ENCODE measurements at places on chromosomes 2 and 18.

GRCh38 chr2:190599073-190599472 lies 49.8 kb upstream of the NAB1 start:
- DNase-seq = no peak

- DNase-seq = peak; percentile 77
Observed at GRCh38 chr18:27713738-27714095, 463.2 kb downstream of the CDH2 start.

DNA sequence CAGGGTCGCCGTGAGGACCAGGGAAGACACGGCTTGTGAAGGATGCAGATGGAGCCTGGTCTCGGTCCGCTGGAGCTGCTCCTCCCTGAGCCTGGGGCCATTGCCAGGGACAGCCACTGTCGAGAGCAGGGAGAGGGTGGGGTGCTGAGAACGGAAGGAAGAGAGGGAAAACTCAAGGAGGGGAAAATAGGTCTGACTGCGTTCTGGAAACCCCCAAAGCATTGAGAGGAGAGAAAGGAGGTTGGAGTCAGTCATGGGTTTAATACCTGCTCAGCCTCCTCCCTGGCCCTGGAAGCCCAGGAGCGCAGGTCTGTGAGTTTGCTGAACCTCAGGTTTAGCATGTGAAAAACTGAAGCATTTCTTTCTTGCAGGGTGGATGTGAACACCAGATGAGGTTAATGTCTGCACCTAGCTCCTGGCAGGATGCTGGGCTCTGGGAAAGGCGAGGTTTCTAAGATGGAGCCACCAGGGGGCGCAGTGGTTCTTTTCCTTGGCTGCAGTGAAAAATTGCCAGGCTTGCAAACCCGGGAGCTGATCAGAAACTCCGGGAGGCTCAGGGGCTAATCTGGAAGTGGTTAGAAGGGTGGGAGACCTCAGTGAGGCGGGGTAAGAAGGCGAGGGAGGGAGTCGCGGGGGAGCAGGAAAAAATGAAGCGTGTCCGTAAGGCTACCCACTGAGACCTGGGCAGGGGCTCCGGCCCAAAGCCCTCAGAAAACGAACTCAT lies 33.6 kb upstream of the RNF149 start:
- DNase-seq = peak; percentile 50

- no peak for DNase-seq
Observed at GRCh38 chr2:167816874-167817290, 430.5 kb downstream of the STK39 start.

- DNase-seq = no peak
Observed at GRCh38 chr2:231315896-231316295, 79.6 kb upstream of the B3GNT7 start.

DNA sequence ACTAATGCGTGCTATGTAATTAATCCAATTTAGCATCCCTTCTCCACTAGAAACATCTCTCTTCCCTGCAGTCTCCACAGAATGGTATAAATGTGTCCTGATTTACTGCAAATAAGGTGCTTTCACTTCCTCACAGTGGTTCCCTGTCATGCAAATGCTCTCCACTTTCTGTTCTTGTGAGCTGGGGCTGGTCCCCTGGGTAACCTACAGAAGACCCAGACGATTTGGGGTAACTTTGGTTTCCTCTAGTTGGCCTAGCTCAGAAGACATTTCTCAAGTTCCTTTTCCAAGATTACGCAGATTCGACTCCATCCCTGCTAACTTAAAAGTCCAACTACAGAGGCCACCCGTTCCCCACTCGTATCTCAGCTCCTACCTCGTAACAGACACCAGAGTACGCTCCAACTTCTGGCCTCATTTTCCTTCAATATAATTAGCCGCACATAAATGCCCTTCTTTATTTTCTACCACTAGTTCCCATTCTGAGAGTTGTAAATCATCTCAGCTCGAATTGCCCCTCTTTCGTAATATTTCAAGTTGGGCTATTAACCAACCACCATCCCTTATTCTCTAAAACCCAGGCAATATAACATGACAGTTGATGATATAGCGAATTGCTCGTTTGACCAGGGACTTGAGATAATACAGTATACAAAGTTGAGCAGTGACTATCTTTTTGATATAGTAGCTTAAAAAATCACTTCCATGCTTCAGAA lies 28.8 kb upstream of the NEDD4L start:
- no peak for DNase-seq

DNA sequence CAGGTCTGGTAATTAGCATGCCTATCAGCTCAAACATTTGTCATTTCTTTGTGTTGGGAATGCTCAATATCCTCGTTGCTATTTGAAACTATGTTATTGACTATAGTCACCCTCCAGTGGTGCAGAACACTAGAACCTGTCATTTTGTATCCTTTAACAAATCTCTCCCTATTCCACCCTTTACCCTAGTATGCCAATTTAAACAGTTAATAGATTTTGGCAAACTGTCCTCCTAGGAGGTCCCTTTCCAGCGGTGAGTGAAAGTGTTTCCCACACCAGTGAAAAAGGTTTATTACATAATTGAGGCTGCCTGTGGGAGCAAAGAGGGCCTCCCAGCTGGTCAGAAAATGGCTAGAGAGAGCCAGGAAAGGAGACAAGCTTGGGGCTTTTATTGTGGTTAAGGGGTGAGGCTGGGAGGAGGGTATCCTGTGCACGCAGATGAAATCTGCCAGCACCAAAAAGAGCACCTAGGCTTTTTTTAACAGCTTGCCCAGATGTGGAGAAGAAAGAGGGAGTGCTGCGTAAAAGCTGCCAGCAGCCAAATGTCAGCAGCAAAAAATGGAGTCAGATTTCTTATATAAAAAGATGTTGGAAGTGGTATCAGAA lies 1.8 kb upstream of the DRC1 start:
- peak; percentile 90 for DNase-seq

DNA sequence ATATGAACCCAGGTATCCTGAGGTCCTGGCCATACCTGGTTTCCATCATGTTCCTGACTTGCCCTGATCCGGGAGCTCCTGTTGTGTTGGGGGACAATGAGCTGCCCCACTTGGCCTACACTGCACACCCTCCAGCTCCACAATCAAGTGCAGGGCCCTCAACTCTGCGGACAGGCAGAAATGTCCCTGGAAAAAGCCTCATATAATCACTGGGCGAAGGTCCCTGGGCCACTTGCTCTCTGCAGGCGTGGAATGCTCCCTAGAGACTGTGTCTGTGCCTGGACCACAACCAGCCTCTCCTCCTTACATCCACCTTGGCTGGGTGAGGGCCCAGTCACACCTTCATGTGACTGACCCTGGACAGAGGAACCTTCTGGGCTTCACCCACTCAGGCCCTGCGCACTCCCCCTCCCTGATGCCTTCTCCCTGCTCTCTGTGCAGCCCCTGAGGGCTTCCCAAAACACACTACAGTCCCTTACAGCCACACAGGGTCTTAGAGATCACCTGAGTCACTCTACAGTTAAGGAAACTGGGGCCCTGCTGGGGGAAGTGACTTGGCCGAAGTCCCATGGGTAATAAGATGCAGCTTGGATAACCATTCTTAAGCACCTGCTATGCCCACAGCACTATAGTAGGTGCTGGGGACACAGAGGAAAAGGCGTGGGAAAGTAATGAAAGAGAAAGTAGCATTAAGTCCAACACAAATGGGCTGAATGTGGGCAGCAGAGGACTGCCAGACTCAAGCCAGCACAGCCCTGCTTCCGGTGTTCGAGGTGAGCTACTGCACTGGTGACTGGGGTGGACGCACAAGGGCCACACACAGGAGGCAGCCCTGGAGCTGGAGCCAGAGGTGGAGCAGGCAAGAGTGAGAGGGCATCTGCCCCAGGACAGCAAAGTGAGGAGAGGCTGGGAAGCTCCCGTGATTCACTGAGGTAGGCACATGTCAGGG lies 9.8 kb downstream of the BOLA3 start:
- DNase-seq = no peak

DNA sequence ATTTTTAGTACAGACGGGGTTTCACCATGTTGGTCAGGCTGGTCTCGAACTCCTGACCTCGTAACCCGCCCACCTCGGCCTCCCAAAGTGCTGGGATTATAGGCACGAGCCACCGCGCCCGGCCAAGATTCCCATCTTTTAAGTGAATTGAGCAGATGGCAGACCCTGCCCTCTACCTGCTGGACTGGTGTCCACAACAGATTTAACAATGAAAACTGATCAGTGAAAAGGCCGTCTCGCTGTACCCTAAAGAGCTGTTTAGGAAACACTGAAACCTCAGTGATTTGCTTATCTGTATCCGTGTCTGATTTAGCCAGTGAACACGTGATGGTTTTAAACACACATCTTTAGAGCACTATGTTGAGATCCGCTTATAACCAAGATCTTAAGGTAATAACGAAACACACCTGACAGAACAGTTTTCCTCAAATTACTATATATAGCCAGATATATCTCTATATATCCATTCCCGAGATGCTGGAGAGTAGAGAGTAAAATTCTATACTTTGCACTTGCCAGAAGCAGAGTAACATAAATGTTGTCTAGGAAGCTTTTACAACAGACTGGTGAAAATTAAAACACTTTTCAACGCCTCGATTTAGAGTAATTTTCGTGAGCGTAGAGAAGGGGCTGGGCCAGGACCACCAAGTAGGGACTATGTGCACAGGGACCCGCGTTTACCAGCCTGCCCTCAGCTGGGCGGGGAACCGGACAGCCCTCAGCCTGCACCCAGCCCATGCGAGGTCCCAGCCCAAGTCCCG lies 594 bp downstream of the FAM161A start:
- peak; percentile 78 for DNase-seq

- DNase-seq = no peak
Observed at GRCh38 chr18:27136208-27136535, 48.9 kb downstream of the CHST9 start.

GRCh38 chr2:168679081-168679480 lies 123.4 kb upstream of the NOSTRIN start:
- no peak for DNase-seq

- DNase-seq = peak; percentile 8
Observed at GRCh38 chr2:129056959-129057317, 738.3 kb upstream of the HS6ST1 start.

DNA sequence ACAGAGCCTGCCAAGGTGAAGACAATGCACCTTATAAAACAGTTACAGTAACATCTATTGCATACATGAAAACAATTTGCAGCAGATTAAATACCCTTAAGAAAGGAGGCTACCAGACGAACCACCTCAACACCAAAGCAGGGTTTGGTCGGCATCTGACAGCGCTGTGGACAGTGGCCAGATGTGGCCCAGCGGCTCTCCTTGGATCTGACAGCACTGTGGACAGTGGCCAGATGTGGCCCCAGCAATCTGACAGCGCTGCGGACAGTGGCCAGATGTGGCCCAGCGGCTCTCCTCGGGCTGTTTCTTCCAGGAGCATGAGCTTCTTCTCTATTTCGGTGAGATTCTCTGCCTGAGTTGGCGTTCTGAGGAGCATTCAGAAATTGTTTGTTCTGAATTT lies 211.6 kb downstream of the ANKRD30B start:
- no peak for DNase-seq

DNA sequence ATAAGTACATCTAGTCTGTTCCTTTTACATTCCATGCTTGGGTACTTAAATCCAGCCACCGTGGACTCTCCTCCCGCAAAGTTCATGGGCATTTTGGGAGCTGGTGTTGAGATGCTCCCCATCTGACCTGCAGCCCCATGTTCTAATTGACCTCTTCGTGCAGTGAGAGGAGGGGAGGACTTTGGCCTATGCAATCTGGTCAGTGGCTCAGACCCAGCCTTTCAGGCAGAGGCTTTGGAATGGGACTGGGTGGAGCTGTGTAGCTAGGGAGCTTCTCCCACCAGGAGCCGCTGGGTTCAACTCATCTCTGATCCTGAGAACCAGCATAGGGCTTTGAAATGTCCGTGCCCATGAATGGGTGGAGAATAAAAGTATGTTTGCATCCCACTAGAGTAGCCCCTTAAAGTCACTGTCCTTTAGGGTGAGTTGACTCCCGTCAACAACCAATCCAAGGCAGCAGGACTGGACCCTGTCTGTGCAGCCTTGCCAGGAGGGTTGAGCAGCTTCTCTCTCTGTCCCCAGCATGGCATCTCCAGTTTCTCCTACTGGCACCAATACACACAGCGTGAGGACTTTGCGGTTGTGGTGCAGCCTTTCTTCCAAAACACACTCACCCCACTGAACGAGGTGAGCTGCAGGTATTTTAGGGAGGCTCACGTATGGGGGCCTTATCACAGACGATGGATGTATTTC lies 120.0 kb upstream of the PPP1CB start:
- DNase-seq = no peak

DNA sequence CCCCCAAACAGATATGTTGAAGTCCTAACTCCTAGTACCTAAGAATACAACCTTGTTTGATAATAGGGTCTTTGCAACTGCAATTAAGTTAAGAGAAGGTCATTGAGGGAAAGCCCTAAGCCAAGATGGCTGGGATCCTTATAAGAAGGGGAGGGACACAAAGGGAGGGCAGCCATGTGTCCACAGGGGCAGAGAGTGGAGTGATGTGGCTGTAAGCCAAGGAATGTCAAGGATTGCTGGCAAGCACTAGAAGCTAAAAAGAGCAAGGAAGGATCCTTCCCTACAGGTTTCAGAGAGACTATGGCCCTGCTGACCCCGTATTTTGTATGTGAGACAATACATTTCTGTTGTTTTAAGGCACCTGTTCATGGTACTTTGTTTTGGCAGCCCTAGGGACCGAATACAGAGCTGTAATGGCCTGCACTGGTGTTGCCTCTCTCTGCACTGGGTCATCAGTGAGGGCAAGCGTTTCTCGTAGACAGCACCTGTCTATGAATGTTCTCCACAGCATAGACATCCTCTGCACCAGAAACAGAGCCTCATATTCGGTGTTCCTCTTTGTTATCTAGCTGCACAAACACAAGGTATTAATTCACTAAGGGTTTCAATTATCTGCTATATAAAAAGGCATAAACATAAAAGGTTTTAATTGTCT lies 75.4 kb upstream of the AQP4 start:
- peak; percentile 49 for DNase-seq

- no peak for DNase-seq
Observed at GRCh38 chr2:85890522-85891176, 1.9 kb upstream of the ST3GAL5 start.

Measured in NCI-H69 (cell line).